Naive thymus-derived CD8-positive, alpha-beta T cell (primary cell): ENCODE measurements at places on chromosomes 2 and 18. TPM values are rescaled to one million over a fixed set of nuclear protein-coding genes. Genes with fewer than 3 reads are reported as not detected.

DNA sequence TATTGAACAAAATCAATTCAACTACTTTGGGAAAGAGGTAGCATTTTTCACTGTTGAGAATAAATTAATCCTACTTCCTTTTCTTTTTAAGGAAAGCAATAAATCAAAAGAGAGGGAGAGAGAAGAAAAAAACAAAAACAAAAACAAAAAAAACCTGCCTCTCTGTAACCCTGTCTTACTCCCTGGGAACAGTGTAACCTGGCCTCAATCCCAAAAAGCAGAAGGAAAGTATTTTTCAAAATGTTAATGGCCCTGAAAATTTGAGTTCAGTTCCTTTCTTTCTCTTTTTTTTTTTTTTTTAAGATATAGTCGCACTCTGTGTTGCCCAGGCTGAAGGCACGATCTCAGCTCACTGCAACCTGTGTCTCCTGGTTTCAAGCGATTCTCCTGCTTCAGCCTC lies 35.9 kb downstream of the RHOB start:
- H3K36me3 ChIP-seq = no peaks in the 10 kb centered on the region
- H3K4me3 ChIP-seq = no peak overlapping the region
- H3K27me3 ChIP-seq = no peaks in the 10 kb centered on the region

DNA sequence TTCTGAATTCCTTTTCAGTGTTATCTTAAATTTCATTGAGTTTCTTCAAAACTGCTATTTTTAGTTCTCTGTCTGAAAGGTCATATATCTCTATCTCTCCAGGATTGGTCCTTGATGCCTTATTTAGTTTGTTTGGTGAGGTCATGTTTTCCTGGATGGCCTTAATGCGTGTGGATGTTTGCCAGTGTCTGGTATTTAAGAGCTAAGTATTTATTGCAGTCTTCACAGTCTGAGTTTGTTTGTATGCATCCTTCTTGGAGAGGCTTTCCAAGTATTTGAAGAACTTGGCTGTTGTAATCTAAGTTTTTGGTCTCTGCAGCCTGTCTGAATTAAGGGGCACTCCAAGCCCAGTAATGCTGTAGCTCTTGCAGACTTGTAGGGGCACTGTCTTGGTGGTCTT lies 249.3 kb downstream of the ZNF385B start:
- H3K36me3 ChIP-seq = no peaks in the 10 kb centered on the region
- H3K4me3 ChIP-seq = no peak overlapping the region
- DNase-seq = no peak
- no peak overlapping the region for H3K27ac ChIP-seq
- H3K27me3 ChIP-seq = peaks cover 14% of the 10 kb centered on the region

DNA sequence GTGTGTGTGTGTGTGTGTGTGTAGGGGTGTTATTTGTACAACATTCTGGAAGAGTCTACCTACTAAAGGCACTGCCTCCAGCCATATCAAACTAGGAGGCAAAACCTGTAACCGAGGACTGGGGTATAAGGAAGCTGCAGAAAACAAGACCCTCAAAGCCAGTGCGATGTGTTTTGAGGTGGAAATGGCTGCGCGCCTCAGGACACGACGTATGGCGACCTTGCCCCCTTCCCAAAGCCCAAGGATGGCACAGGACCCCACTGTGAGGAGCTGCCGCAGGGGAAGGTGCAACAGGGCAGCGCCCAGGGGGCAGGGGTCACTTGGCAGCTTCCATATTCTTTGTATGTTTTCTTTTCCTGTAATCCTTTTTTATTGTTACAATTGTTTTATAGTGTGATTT lies 59.8 kb downstream of the CENPO start:
- H3K27me3 ChIP-seq = no peaks in the 10 kb centered on the region
- no peak for DNase-seq
- peaks cover 6% of the 10 kb centered on the region for H3K36me3 ChIP-seq
- no peaks in the 10 kb centered on the region for H3K4me1 ChIP-seq

- peaks cover 11% of the 10 kb centered on the region for H3K4me1 ChIP-seq
- no peak overlapping the region for H3K4me3 ChIP-seq
- H3K27me3 ChIP-seq = no peaks in the 10 kb centered on the region
- DNase-seq = no peak
Measured at GRCh38 chr18:79750980-79751571, 46.7 kb upstream of the KCNG2 start.

DNA sequence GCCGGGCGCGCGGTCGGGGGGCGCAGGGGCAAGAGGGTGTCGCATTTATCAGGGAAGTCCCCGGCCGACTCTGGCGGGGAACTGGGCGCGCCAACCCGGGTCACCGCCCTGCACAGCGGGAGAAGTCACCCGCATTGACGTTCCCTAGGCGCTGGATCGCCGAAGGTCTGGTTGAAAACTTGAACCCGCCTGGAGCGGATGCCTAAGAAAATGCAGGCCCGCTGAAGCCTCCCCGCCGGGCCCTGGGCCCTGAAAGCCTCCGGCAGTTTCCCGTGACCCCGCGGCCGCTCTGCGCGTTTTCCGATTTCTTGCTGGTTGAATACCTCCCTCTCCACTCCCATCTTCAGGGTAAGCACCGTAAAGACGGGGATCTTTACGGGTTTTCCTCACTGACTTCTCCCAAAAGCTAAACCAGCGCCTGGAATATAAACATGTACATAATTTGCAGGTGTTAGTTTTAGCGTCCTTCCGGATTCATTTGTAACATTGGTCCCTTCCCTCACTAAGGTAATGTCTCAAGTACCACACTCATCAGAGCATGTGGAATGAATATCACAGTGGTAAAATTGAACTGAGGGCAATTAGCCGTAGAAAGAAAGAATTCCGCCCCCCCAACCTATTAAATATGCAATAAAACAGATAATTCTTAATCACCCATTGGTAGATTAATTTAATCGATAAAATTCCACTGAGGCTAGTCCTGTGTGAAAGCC lies 675 bp upstream of the SPIRE1 start:
- H3K27me3 ChIP-seq = peaks cover 14% of the 10 kb centered on the region
- H3K36me3 ChIP-seq = no peaks in the 10 kb centered on the region
- H3K4me1 ChIP-seq = peaks cover 14% of the 10 kb centered on the region
- peak; percentile 61 for DNase-seq
- peak overlapping the region; percentile 93 for H3K4me3 ChIP-seq
- H3K27ac ChIP-seq = no peak overlapping the region

DNA sequence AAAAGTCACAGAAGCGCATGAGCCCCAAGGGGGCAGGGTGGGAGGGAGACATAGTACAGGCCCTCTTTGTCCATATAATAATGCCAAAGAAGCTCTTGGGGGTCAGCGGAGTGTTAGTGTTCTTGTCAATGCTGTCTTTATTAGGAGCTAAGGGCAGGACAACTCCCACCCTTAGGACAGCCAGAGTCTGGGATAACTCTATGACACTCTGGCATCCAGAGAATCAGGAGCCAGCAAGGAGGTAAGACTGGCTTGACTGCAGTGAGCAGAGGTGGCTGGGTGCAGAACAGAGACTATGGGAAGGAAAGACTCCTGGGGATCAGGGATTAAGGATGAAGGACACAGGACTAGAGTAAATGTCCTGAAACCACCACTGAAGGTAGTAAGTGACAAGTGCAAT lies 19.0 kb upstream of the HNMT start:
- no peak overlapping the region for H3K4me3 ChIP-seq
- no peak for DNase-seq
- no peak overlapping the region for H3K27ac ChIP-seq
- H3K4me1 ChIP-seq = no peaks in the 10 kb centered on the region

- H3K27me3 ChIP-seq = no peaks in the 10 kb centered on the region
- H3K36me3 ChIP-seq = peaks cover 8% of the 10 kb centered on the region
- peaks cover 8% of the 10 kb centered on the region for H3K4me1 ChIP-seq
Measured at GRCh38 chr2:25521665-25522387, 151.6 kb downstream of the DTNB start.

- H3K4me3 ChIP-seq = no peak overlapping the region
- no peak overlapping the region for H3K27ac ChIP-seq
Measured at GRCh38 chr18:6885992-6886796, 156.7 kb downstream of the ARHGAP28 start.

DNA sequence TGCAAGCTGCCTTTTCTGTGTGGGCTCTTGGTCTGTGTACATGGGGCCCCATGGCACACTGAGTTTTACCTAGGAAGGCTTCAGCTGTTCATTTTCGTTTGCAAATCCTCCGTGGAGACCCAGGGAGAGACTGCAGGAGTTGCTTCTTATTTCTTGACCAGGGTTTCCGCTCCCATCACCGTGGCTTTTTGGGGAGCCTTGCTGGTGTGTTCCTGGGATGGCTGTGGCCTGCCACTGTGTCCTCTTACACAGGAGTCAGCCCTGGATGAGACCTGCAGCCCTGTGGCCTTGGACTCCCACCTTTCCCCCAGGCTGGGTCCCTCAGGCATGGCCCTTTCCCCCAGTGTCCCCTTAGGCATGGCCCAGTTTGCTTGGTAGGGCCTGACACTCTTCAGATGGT lies 137.0 kb downstream of the FAM210A start:
- H3K4me3 ChIP-seq = no peak overlapping the region
- H3K27ac ChIP-seq = no peak overlapping the region
- peaks cover 30% of the 10 kb centered on the region for H3K4me1 ChIP-seq
- H3K27me3 ChIP-seq = no peaks in the 10 kb centered on the region
- no peak for DNase-seq

- no peak for DNase-seq
- no peak overlapping the region for H3K4me3 ChIP-seq
- H3K4me1 ChIP-seq = no peaks in the 10 kb centered on the region
Measured at GRCh38 chr2:8086796-8087479, 594.9 kb upstream of the ID2 start.

DNA sequence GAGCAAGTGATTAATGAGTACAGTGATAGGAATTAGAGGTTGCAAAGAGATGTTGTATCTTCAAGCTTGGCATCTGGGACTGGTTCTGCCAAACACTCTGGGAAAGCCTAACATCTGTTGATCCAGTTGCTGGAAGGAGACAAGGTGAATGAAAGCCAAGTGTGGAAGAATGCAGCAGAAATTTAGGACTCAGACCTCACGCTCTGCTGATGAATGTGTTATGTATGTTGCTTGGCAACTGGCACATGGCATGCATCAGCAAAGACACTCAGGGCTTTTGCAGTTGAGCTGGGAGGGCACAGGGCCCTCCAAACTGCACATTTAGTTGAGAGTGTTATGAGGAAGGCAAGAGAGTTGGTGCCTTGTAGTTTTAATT lies 105.5 kb downstream of the COLEC12 start:
- H3K36me3 ChIP-seq = no peaks in the 10 kb centered on the region
- no peak overlapping the region for H3K27ac ChIP-seq
- no peak overlapping the region for H3K4me3 ChIP-seq
- no peaks in the 10 kb centered on the region for H3K4me1 ChIP-seq
- DNase-seq = no peak
- H3K27me3 ChIP-seq = peaks cover 7% of the 10 kb centered on the region

DNA sequence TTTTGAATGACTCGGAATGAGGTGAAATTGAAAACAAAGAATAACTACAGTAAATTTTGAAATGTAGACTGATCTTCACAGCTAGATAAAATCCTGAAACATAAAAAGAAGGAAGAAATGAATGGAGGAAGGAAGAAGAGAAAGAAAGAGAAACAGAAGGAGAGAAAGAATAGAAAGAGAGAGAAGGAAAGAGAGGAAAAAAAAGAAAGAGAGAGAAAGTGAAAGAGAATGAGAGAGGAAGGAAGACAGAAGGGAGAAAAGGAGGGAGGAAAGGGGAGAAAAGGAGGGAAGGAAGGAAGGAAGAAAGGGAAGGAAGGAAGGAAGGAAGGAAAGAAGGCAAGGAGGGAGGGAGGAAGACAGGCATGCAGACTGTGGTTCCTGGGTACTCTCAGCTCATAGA lies 982.6 kb downstream of the BCL11A start:
- H3K27me3 ChIP-seq = no peaks in the 10 kb centered on the region
- no peaks in the 10 kb centered on the region for H3K36me3 ChIP-seq
- H3K4me3 ChIP-seq = no peak overlapping the region
- no peak for DNase-seq

- H3K4me3 ChIP-seq = no peak overlapping the region
- H3K36me3 ChIP-seq = no peaks in the 10 kb centered on the region
- H3K4me1 ChIP-seq = no peaks in the 10 kb centered on the region
- no peak overlapping the region for H3K27ac ChIP-seq
Measured at GRCh38 chr2:64461271-64462058, 7.5 kb downstream of the LGALSL start.

DNA sequence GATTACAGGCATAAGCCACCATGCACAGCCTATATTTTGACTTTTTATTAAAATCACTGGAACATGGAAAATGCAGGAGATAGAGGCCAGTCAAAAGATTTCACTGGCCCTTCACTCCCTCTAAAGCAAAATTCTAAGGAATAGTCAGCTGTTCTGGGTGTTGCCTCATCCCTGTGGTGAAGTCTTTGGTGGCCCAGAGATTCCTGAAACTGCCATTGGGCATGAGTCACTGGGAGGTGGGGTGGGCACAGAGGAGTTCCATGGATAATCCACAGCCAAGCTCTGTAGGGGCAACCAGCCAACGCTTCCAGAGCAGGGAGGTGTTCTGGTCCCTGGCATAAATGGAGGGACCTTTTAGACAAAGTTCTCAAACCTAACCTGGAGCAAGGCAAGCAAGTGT lies 89.7 kb upstream of the TTC39C start:
- peaks cover 26% of the 10 kb centered on the region for H3K4me1 ChIP-seq
- no peaks in the 10 kb centered on the region for H3K36me3 ChIP-seq
- H3K27ac ChIP-seq = no peak overlapping the region
- H3K4me3 ChIP-seq = no peak overlapping the region
- DNase-seq = no peak
- H3K27me3 ChIP-seq = peaks cover under 1% of the 10 kb centered on the region

DNA sequence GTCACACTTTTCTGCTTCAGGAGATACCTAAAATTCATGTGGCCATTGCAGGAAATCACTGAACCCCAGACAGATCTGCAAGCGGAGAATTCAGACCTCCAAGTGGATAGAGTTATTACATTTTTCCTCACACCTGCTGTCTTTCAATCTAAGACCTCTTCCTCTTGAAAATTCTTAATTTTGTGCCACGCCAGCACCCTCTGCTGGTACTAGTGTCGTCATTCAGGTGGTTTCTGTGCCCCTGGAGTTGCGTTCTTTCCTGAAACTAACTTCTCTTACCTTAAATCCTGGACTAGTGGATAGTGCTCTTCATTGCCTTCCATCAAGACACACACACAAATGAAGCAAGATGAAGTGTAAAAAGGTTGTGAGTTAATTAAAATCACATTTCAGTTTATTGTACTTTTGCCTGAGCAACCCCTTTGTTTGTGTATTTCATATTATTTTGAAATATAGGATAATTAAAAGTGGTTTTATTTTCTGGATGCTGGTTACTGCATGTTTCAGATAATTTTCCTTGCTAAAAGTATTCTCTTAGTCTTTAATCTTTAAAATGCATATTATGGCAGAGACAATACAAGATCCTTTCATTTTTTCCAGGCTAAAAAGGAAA lies 1.6 kb upstream of the DNER start:
- peak overlapping the region; percentile 68 for H3K4me3 ChIP-seq
- peaks cover 8% of the 10 kb centered on the region for H3K36me3 ChIP-seq
- H3K4me1 ChIP-seq = peaks cover 13% of the 10 kb centered on the region

Gene ST6GAL2
- total RNA-seq = not detected

Gene INPP1
- total RNA-seq = 3.6 TPM

Gene KDM3A
- total RNA-seq = 194 TPM

Gene ADD2
- 9.3 TPM for total RNA-seq

Gene RNASEH1
- total RNA-seq = 24.1 TPM

Gene SERPINB10
- total RNA-seq = not detected

Gene PKP4
- 25.7 TPM for total RNA-seq

Gene ZNF512
- 73.5 TPM for total RNA-seq
